ENCODE measurements at places on chromosomes 5 and 9.
A peak's percentile ranks its signal among the peaks of the same experiment; 100 is the strongest.

DNA sequence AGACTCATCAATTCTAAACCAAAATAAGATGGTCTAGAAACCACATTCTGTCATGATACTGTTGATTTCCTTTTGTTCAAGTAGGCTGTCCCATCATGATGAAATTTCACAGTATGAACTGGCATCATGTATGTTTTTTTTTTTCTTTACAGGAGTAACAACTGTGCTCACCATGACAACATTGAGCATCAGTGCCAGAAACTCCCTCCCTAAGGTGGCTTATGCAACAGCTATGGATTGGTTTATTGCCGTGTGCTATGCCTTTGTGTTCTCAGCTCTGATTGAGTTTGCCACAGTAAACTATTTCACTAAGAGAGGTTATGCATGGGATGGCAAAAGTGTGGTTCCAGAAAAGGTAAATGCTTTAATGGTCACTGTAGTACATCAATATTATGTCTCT is 47.6 kb downstream of the GABRA1 start:
- no peak for DNase-seq

DNA sequence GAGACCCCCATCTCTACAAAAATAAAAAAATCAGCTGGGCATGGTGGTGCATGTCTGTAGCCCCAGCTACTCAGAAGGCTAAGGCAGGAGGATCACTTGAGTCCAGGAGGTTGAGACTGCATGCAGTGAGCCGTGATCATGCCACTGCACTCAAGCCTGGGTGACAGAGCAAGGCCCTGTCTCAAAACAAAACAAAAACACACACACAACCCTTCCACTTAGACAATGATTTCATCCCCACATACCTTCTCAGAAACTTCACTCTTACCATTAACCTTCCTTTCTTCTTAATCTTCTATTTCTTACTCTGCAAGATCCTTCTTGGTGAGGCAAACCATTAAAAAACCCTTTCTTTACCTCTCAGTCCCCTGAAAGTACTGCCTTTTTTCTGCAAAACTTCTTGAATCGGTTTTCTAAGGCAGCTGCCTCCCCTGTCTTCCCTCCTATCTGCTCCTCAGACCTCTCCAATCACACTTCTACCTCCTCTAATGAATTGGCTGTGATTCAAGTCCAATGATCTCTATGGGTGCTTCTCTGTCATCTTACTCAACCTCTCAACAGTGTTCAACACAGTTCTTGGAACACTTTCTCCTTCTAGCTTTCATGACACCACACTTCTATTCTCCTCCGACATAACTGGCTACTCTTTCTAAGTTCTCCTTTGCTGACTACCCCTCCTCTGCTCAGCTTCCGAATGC is 47.3 kb downstream of the PFDN1 start:
- DNase-seq, result no peak

- DNase-seq, result no peak
Observed at GRCh38 chr9:20996809-20997208, 34.6 kb downstream of the HACD4 start.

GRCh38 chr5:34771076-34771475 is 67.9 kb upstream of the TTC23L start:
- no peak for DNase-seq

DNA sequence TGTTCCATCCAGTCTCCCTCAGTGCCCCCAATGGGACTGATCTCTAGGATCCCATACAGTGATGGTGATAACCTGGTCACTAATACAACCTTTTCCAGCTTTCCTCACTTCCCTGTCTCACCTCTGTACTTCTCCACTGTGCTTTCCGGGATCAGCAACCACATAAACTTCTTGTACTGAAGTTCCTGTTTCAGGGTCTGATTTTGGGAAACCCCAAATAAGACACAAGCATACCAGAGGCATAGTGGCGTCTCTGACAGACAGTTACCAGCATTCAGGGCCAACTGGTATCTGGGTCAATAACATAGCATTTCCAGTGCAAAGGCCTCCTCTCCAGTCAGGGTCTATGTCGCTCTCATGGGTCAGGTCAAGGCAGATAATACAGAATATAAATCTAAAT is 64.3 kb downstream of the GLDC start:
- DNase-seq, result no peak

DNA sequence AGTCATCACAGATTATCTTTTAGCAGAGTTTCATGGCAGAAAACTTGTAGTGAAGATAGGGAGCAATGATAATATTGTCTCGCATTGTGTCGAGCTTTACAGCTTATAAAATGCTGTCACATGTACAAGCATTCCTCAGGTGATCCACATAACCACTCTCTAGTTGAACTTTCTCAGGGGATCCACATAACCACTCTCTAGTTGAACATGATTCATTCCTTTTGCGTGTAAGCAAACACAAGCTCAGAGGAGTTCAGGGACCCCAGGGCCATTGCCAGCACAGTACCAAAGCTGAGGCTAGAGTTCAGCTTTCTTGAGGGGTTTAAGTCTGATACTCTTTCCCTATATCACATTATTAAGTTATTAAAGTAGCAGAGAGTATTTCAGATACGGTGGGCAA is 86.7 kb downstream of the CDH6 start:
- DNase-seq, result no peak

- no peak for DNase-seq
Observed at GRCh38 chr9:122033775-122034373, 59.2 kb downstream of the TTLL11 start.

DNA sequence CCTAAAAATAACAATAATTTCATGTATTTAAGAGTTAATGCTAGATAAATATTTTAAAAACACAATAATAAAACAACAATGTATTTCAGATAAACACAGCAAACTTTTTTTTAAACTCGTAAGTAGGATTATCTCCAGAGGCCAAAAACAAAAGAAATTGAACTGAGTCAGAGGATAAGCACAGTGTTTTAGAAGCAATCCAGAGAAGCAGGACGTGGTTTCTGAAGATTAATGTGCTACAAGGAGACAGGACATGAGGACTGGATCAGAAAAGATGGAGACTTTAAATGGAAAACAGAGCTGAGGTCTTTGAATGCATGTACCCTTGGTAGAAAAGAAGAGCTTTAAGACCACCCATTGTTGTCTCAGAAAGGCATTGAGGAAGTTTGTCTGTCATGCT is 491.2 kb upstream of the TLE4 start:
- no peak for DNase-seq

DNA sequence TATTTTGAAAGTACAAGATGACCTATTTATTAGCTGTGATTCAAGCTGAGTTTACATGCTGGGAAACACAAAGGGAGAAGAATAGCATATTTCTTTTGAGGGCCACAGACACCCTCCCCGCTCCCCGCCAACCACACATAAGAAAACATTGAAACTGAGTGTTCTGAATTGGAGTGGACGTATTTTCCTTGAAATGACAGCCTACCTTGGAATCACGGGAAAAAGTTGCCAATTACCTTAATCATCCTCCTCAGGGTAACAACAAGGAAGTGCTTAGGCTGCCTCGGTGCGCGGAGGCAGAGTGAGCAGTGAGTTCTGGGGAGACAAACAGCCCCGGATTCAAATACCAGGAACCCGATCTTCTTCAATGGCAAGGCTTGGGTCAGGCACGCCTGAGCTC is 31.4 kb downstream of the CFAP77 start:
- DNase-seq, result no peak

GRCh38 chr5:155595791-155596190 is 582.2 kb downstream of the KIF4B start:
- DNase-seq, result no peak

GRCh38 chr9:133961226-133962165 is 30.6 kb downstream of the VAV2 start:
- no peak for DNase-seq

GRCh38 chr5:68215898-68216244 is 315 bp downstream of the PIK3R1 start:
- DNase-seq, result no peak

- DNase-seq, result no peak
Observed at GRCh38 chr5:32598260-32598937, 13.0 kb downstream of the SUB1 start.

- DNase-seq, result no peak
Observed at GRCh38 chr5:59790776-59791475, 102.6 kb downstream of the PDE4D start.

DNA sequence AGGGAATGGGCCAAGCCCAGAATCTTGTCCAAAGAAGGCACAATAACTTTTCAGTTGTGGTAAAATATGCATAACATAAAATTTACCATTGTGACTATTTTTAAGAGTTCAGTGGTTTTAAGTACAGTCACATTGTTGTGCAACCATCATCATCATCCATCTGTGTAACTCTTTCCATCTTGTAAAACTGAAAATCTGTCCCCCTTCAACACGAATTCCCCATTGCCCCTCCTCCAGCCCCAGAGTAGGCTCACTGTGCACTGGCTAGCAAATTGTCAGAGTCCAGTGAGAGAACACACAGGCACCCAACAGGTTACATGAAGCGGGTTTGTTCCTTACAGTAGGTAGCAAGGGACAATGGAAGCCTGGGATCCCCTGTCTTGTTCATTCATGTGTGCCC is 13.7 kb downstream of the BARX1 start:
- DNase-seq, result no peak

DNA sequence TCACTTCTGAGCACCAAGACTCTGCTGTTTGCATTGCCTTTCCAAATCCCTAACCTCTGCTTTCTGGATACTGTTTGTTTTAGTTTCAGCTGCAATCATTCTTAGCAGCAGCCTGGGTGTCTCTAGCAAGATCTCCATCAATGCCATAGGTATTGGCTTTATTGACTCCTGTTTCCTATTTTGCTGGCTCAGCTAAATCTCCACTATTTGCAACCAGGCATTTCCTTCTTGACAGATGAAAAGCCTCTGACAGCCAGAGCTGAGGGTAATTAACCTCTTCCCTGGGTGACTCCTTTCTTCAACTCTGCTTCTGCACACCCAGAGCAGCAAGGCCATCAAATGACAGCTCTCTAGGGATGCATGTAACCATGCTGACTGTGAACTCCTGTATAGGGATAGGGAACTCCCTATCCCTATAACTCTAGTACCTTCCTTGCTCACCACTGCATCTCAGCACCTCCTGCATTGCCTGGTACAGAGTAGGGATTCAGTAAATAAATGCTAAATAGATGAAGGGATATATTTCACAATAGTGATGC is 293.5 kb downstream of the TRIM32 start:
- DNase-seq, result no peak

GRCh38 chr5:95949810-95950209 is 11.8 kb downstream of the ELL2 start:
- DNase-seq, result no peak

- no peak for DNase-seq
Observed at GRCh38 chr5:29017501-29017900, 1979.1 kb upstream of the CDH9 start.

DNA sequence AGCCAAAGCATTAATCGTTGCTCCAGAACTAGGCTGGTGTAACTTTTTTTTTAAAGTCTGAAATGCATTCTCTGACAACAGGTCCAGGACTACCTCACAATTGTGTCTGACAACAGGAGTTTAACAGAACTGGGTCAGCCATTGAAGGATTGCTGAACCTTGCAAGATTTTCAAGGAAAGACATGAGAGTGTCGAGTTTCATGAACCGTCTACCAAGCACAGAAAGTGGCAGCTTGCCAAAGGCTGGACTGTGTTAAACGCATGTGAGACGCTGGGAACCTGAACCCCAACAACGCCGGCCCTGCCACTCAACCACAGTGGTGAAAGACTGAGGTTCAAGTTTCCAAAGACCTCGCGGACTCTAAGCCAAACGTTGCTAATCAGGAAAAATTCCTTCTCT is 79.1 kb downstream of the LHFPL2 start:
- DNase-seq, result peak; percentile 26

- DNase-seq, result no peak
Observed at GRCh38 chr9:96302021-96302420, at the start of gene HSD17B3. HSD17B3 (minus strand) TSS chr9:96302176; CDS start chr9:96302104, 72 bp downstream.

DNA sequence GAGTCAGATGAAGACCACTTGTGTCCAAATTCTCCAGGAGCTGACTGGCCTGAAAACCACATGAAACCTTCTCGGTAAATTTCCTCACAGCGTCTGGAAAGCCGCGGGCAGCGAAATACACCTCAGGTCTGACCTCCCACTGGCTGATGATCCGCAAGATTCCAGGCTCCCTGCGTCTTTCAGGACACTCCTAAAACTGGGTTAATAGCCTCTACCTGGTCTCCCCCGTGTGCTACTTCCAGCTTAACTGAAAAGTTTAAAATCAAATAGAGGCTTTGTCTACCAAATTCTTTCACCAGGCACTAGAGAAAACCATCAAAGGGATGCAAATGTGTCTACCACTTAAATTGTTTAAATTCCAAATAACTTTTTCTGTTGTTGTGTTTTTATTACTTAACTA is 312.6 kb downstream of the DRD1 start:
- no peak for DNase-seq

DNA sequence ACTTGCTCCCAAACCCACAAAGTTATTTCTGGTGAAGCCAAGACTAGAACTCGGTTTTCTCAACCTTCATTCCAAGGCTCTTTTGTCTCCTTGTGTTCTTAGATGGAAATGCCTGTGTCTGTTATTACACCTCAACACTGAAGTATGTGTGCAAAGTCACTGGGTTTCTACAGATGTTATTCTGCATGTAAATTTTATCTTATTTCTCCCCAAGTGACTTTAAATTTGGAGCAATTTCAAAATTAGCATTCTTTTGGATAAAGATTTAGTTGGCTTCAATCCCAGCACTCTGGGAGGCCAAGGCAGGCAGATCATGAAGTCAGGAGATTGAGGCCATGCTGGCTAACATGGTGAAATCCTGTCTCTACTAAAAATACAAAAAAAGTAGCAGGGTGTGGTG is 104.4 kb upstream of the GNA14 start:
- DNase-seq, result no peak

- no peak for DNase-seq
Observed at GRCh38 chr5:145906401-145906800, 30.0 kb upstream of the SH3RF2 start.
